ENCODE measurements at places on chromosomes 2 and 18.

DNA sequence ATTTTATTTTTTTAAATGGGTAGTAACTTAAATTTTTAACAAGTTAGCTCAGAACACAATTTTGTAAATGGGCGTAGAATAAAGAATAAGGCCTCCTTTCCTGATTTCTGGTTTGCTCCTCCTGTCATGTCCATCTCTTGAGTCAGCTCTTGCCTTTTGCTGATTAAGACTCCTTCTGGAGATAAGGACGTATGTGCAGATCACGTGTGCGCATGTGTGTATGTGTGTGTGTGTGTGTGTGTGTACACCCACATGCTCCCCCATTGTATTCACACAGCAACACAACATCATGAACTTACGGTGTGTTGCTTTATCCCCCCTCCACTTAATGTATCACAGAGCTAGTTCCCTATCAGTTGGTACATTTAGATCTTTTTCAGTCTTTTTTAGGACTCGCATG is 182.9 kb downstream of the PRKCE start:
- no peak for DNase-seq

- no peak for DNase-seq
Observed at GRCh38 chr18:13594551-13594950, 131.8 kb downstream of the FAM210A start.

GRCh38 chr2:72131916-72132841 is 15.5 kb downstream of the CYP26B1 start:
- DNase-seq: no peak

DNA sequence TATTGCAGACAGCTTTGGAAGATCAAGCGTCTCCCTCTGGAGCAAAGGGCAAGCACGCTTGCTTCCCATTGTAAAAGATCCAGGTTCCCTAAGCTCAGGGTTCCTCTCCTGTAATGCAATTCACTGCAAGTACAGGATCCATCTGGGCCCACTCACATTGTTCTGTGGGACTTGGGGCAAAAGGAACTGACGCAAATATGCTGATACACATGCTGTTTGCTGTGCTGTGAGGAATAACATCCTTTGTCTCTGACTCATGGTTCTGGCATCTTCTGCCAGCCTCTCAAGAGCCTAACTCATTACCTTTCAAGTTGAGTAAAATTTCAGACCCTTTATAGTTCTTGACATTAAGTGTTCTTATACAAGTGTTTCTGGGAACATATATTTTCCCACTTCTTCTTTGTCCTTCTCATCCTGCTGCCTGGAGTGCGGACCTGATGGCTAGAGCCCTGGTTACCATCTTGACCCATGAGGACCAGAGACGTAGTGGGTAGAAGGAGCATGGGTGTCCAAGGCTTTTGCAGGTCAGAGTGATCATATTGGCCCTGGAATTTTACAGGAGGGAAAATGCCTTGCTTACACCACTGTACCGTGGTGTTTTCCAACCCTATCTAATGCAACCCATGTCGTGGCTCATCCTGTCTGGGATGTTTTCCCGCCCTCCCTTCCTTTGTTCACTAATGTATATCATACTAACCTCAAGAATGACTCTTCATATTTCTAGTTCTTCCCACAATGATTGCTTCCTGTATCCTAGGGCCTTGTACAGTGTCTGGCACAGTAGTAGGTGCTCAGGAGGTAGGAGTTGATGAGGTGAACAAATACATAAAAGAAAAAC is 145.7 kb upstream of the GLI2 start:
- no peak for DNase-seq

DNA sequence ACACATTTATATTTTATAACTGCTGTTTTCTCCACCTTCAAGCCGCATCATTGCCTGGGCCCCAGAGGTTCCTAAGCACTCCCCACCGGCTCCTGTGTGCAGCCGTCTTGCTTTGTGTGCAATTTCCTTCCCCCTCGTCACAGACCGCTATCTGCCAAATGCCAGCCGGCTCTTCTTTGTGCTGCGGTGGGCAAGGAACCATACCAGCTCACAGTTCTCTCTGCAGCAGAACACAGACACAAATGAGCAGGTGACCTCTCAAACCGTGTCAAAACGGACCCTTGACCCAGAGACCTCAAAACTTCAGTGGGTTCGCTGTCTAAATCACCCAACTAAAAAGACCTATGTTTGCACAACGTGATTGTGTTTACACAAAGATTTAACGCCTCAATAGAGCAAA is 58.2 kb downstream of the KLF7 start:
- DNase-seq: peak; percentile 94

DNA sequence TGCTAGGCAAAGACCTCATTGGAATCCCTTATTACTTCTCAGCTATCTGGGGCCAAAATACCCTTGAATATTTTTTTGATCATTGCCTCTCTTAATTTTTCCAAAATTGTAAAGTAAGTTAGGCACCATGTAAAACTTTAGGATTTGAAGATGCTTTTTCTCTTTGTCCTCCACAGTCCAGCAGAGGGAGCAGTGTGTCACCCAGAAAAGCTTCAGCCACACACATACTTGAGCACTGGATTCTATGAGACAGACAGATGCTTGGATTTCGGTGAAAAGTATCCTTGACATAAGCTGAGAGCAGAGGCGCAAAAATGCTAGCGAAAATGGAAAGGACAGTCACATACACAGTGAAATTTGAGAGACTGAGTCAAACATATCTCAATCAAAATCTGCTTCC is 74.7 kb upstream of the KCNJ3 start:
- peak; percentile 70 for DNase-seq

DNA sequence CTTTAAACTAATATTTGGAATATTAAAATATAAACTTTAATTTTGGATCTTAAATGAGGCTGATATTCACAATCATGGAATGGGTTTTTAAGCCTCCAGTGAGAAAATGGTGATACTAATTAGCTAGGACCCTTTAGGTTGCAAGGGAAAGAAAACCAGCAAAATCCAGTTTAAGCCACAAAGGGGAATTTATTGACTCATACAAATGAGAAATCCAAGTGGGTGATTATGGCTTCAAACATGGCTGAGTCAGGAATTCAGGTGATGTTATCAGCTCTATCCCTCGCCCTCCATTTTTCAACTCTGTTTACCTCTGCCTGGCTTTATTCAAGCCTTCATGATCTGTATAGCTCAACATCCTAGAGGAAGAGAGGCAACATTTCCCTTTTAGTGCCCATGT is 75.3 kb upstream of the DLX2 start:
- DNase-seq: no peak

DNA sequence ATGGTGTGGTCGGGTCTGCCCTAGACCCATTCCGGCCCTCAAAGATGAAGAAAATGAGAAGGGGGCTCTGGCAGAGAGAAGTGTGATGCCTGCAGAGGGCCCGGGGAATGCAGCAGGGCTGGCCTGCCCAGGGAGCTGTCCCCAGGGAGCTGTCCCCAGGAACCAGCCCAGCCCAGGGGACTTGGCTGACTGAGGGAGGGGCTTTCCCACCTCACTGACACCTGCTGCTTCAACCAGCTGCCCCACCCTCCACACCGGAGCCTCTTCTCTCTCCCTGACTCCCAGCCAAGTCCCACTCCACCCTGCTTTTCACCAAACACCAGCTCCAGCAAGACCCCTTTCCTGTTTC is 111.2 kb downstream of the STPG4 start:
- no peak for DNase-seq

- DNase-seq: peak; percentile 83
Observed at GRCh38 chr2:158214431-158214830, 112.8 kb downstream of the UPP2 start.

GRCh38 chr2:216508229-216508628 is 9.6 kb downstream of the RPL37A start:
- no peak for DNase-seq

GRCh38 chr18:9951022-9951859 is 37.4 kb downstream of the VAPA start:
- peak; percentile 83 for DNase-seq

DNA sequence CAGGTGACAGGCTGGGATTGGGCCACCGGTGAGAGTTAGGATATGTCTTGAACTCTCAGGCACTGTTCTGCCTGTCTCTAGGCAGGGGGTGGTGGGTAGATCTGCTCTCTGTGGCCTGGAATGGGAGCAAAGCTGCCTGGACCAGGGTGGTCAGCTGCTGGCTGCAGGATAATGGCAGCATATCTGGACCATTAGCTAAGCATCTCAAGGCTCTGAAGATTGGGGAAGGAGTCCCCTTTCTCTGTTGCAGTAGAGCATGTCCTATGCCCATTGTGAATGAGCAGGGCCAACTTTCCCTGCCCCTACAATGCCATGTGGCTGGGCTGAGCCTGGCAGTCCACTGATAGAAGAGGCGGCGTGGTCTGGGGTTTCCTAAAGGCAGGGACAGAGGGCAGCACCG is 34.6 kb downstream of the LOXHD1 start:
- no peak for DNase-seq

DNA sequence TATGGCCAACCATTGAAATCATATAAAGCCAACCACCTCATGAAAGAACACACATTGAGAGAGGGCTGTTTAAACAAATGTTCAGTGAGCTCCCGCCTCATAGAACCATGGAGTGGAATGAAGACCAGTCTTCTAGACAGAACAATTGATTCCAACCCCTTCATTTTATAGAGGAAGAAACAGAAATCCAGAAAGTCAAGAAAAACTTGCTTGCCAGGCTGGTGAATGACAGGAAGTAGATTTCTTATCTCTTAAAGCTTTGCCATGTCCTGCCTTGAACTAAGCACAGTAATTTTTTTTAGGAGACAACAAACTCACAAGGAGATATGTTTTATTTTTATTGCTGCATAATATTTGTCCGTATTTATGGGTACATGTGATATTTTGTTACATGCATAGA is 16.5 kb upstream of the NRP2 start:
- no peak for DNase-seq

DNA sequence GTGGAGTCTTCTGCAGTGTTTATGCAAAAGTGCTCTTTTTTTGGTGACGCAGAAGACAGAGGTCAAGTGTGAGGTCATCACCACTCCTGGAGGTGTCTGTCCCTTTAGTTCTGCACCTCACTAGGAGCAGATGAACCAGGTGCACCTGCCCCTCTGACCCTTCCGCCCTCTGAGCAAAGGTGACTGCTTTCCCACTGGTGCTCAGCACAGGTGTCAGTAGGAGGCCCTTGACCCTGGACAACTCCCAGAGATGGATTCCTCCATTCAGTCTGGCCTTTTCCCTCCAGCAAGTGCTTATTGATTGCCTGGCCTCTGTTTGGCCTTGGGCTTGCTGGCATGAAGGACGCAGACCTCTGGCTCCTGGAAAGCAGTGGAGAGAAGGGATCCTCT is 8.7 kb upstream of the SLC4A3 start:
- no peak for DNase-seq

- DNase-seq: peak; percentile 8
Observed at GRCh38 chr2:205848601-205849000, 166.3 kb downstream of the NRP2 start.

DNA sequence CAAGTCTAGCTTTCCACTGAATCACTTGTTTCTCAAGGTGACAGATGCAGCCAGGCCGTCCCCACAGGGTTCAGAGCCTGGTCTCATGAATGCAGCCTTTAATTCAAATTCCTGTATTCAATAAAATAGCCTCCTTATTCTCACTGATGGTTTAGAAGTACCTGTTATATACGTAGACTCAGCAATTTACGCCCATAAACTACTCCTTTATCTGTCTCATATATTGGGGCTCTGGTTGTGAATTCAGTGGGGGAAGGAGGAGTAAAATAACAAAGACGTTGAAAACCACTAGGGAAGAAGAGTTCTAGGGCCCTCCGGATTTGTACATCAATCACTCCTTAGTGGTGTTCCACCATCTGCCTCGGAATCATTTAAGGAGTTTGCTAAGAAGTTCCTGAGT is 1.7 kb downstream of the OBSL1 start:
- no peak for DNase-seq

- peak; percentile 2 for DNase-seq
Observed at GRCh38 chr2:237075749-237076599, 9.7 kb upstream of the COPS8 start.

GRCh38 chr2:238509151-238509835 is 82.6 kb downstream of the ASB1 start:
- DNase-seq: peak; percentile 79

DNA sequence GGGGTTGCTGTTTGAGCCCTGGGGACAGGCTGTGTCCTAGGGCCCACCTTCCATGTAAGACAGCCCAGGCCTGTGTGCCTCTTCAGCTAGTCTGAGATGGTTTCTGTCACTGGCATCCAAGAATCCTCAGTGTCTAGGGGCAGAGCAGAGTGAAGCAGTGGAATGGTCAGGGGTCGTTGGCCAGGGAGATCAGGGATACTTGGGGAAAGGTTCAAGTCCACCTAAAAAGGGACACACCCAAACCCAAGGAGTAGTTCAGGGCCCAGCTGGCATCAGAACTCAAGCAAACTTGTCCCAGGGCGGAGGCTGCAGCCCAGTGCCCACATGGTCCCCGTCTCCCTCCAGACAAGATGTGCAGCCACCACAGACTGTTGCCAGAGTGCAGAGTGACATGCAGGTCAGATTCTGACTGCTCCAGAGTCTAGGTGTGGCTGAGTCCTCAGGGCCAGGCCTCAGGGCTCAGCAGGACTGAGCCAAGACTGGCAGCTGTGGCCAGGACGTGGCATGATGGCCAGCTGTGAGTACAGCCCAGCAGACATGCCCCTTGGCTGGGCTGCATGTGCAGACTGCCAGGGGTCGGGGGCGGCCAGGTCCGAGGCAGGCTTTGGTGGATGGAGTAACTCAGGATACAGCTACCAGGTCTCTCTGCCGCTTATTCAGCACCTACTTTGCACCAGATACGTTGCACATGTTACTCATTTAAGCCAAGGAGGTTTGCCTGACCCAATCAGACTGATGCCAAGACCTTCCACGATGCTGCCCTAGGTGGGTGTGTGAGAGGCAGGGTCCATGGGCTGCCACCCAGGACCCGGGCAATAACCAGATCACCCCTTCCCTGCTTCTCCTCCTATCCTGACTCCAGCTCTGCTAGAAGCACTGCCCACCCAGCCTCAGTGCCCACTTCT is 146.6 kb downstream of the SMAD7 start:
- no peak for DNase-seq

- DNase-seq: no peak
Observed at GRCh38 chr2:226548732-226549131, 250.9 kb downstream of the IRS1 start.

DNA sequence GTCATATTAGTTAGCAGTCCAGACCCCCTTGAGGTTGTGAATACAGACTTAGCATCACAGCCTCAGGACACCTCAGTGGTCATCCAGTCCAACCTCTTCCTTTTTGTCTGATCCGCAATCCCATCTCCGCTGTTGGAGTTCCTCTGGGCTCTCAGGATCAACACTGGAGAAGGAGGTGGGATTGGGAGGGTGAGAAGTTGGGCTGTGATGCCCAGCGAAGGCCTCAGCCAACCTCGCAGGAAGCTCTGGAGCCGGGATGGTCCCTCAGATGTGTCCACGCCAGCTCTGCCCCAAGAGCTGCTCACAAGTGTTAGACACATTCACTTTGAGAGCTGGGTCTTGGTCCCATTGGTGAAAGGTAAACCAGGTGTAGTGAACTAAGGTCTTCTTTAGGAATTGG is 74.9 kb upstream of the AFF3 start:
- no peak for DNase-seq

DNA sequence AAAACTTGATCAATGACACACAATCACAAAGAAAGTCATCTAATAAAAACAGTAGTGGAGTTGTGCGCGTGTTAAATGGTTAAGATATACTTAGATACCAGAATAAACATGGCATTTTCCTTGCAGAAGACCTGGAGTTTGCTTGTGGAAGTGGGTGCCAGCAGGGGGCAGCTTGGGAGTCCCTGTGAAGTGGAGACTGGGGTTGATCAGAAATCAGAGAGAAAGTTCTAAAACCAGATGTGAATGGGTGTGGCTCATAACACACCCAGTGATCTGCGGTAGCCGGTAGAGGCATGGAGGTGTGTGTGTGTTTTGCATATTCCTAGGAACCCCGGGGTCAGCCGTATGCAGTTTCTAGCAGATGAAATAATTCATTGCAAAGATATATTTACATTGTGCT is 300.1 kb upstream of the TRIB2 start:
- DNase-seq: no peak

- peak; percentile 22 for DNase-seq
Observed at GRCh38 chr18:41593171-41593675, 361.8 kb upstream of the PIK3C3 start.
